ENCODE measurements at places on chromosomes 16 and 17.

DNA sequence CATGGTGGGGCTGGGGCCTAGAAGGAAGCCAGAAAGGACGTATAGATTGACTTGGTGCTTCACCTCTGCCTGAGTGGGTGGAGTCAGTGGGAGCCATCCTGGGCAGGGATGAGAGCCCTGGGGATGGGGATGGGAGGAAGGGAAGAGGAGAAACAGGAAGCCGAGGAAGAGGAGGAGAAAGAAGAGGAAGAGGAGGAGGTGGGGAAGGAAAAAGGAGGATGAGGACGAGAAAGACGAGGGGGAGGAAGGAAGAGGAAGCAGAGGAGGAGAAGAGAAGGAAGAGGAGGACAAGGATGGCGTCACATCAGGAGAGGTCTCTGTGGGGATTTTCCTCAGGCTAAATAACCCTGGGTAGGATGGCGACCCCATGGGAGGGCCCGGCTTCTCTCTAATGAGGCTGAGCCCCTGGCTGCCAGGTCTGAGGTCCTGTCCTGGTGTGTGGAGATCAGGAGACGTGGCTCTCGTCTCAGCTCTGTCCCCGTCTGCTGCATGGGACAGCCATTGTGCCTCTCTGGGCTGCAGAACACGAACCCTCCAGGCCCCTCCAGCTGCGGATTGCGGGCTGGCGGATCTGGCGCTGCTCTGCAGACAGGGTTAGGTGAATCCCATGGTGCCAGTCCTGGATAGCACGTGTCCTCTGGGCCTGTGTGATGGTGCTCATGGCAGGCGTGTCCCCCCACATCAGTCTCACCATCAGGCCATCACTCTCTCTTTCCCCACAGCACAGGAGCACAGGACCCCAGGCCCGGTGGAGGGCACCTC, 35.5 kb upstream of the MTSS2 start:
- no peak for DNase-seq

- DNase-seq: no peak
Measured at GRCh38 chr16:53787423-53787822, 83.5 kb downstream of the FTO start.

DNA sequence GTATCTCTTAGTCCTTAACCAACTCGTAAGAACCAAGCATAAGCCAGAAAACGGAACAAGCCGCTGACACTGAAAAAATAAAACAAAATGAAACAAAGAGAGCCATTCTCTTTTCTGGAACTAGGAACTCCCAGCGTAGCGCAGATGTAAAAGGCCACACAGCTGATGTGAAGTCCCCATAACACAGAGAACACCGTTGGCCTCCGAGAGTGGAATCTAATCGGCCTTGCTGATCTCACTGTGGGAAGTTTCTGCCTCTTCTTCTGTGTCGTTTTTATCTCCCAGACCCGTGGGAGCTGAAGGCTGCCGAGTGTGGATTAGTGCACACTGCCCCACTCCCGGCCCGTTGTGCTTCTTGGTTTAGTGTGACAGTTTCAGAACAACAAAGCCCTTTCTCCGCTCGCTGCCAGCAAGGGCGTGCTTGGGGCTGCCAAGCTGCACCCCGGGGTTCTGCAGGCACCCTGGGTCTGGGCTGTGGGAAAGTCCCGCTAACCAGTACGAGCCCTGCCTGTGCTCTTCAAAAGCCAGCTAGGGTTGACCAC, 21.7 kb downstream of the TTYH2 start:
- no peak for DNase-seq

GRCh38 chr16:74465281-74465680, 44.0 kb upstream of the CLEC18B start:
- DNase-seq: no peak

DNA sequence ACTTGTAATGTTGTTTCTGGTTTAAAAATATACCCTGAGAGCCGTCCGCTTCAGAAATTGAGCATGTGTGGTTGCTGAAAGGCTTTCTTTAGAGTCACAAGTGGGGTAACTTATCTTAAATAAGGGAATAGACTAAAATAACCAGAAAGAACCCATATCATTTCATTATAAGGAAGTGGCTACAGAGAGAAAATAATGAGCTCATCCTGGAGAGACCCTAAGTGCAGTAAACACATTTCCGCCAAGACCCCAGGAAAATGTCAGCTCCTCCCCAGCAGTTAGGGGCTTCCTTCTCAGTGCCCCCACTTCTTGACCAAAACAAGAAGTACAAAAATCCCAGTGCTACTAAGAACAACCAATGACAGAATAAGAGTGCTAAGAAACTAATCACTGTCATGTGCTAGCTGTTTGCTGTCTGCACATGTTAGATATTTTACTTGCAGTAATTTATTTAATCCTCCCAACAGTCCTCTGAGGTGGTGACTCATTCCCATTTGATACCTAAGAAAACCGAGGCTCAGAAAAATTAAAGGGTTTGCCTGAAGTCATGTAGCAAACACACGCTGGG, 83.5 kb downstream of the CDYL2 start:
- no peak for DNase-seq

DNA sequence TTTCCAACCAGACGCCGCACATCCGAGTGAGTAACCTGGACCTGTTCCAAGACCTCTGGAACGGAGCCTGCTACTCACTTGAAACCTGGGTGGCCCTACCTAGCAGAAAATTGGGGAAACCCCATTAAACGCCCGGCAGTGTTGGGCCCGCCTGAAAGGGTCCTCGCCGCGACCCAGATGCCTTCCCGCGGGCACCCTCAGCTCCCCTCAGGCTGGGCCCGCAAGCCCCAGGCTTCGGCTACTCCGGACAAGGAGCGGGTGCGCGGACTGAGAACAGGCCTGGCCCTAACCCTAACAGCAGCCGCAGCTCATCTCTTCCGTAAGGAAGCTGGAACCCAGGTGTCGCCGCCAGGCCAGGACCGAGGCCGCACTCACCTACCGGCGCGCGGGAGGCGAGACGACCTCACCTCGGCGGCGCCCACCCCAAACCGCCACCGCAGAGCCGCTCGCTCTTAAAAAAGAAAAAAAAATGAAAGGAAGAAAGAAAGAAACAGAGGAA, 344 bp downstream of the PSME3IP1 start:
- DNase-seq: peak; percentile 82

- no peak for DNase-seq
Measured at GRCh38 chr17:1197781-1198490, 18.2 kb upstream of the ABR start.
